ENCODE measurements at places on chromosomes 5 and 9.

DNA sequence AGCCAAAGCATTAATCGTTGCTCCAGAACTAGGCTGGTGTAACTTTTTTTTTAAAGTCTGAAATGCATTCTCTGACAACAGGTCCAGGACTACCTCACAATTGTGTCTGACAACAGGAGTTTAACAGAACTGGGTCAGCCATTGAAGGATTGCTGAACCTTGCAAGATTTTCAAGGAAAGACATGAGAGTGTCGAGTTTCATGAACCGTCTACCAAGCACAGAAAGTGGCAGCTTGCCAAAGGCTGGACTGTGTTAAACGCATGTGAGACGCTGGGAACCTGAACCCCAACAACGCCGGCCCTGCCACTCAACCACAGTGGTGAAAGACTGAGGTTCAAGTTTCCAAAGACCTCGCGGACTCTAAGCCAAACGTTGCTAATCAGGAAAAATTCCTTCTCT is 79.1 kb downstream of the LHFPL2 start:
- DNase-seq, result no peak

GRCh38 chr9:121449786-121450185 is 49.9 kb downstream of the GGTA1 start:
- DNase-seq, result no peak

DNA sequence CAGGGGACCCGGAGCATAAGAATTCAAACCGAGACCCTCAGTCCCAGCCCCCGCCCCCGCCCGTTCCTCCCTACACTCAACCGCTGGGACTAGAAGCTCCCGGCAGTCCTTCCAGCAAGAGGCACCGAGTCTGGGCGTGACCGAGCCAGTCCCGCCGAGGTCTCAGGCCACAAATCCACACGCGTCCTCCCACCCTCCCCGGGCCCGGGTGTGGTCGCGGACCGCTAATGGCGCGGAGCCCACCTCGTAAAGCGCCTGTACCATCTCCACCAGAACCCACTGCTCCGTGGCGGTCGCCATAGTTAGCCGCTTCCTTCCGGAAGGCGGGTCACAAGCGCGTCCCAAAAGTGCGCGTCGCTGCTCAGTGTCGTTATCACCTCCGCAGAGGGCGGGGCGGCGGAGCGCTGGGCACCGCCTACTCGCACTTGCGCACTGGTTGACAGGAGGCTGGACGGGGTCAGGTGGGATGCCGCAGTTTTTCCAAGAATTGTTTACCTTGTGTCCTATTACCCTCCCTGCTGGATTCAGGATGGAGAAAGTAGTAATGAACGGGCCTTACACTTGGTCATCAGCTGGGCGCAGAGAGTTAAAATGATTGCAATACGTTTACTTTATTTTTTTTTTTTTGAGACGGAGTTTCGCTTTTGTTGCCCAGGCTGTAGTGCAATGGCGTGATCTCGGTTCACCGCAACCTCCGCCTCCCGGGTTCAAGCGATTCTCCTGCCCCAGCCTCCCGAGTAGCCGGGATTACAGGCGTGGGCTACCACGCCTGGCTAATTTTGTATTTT is at the start of gene SPTLC1:
TSS of gene SPTLC1 (minus strand) at position 343 of the 788 bp plus-strand sequence. CDS start at position 300, 43 bp downstream.
- DNase-seq, result peak; percentile 90

- no peak for DNase-seq
These were observed 116.7 kb downstream of the UGCG start for GRCh38 chr9:112013266-112013665.

GRCh38 chr9:109865521-109865920 is 85.5 kb downstream of the PALM2AKAP2 start:
- no peak for DNase-seq

GRCh38 chr9:38747941-38748340 is 28.0 kb upstream of the FAM240B start:
- no peak for DNase-seq

DNA sequence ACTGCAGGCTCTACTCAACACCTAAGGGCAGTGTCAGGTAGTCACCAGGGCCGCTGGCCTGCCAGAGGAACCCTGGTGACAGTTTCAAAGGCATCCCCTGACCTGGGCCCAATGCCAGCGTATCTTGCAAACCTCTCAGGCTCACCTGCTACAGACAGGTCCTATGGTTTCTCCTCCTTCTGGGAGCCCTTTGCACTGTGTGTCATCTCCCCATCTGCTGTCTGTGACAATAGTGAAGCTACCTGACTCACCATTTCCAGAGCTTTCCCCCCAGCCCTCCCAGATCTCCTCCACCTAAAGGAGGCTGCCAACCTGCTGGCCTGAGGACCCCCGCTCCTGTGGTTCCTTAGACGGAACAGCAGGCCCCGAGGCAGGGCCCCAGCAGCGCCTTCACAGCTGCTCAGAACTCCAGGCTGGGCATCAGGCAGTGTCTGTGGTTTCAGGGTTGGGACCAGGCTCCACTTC is 203.1 kb downstream of the FSTL4 start:
- no peak for DNase-seq

- DNase-seq, result no peak
These were observed 4.8 kb upstream of the DOLPP1 start for GRCh38 chr9:129075996-129076639.

DNA sequence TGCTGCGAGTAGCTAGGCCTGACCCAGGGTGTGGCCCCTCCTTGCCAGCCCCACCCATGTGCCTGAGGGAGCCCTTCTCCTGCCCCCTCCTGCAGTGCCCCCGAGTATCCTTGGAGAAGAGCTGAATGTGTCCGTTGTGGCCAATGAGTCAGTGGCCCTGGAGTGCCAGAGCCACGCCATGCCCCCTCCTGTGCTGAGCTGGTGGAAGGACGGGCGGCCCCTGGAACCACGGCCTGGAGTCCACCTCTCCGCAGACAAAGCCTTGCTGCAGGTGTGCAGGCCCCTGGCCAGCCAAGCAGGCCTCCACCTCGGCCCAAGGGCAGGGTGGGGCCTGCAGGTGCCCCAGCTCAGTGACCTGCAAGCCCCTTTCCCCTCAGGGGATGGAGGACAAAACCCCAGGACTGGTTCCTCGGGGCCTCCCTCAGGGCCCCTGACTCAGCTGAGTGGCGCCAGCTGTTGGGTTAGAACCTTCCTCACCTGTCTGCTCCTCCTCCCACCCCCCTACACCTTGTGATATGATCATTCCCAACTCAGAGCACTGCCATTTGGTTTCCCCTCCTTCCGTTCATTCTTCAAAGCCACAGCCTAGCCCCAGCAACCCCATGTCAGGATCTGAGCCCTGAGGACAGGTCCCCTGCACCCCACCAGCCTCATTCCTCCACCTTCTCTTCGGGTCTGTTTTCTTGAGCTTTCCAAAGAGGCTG is 80.0 kb upstream of the ASS1 start:
- no peak for DNase-seq

GRCh38 chr5:170614720-170615119 is 110.9 kb downstream of the KCNIP1 start:
- no peak for DNase-seq

DNA sequence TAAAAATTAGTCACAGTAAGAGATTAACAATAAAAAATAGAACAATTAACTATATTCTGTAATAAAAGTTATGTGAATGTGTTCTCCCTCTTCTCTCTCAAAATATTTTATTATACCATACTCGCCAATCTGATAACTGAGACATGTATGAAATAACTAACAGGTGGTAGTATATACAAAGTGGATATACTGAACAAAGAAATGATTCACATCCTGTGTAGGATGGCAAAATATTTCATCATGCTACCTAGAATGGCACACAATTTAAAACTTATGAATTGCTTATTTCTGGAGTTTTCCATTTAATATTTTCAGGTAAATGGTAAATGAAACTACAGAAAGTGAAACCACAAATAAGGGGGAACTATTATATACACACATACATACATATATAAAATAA is 152.5 kb downstream of the RNF180 start:
- DNase-seq, result no peak

DNA sequence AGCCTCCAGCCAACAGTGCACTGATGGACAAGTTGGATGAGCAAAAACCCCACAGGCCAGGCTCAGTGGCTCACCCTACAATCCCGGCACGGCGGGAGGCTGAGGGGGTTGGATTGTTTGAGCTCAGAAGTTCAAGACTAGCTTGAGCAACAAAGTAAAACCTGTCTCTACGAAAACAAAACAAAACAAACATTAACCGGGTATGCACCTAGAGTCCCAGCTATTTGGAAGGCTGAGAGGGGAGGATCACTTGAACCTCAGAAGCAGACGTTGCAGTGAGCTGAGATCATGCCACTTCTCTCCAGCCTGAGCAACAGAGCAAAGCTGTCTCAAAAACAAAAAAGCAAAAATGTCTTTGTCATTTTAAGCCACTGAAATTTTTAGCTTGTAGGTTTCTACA is 55.1 kb upstream of the DMRT1 start:
- DNase-seq, result no peak

DNA sequence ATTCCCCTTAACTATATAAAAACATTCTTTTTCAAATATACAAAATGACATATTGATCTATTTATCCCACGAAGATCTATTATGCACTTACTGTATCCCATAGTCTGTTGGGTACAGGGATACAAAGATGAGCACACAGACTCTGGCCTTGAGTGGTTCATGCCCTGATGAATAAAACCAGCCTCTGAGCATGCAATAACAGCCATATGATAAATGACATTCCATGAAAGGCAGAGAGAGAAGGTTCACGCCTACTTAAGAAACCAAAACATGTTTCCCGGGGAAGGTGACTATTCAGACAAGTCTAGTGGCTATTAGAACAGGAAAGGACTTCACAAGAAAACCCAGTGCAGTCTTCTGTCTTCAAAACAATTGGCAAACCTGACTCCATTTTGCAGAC is 406.2 kb upstream of the BRINP1 start:
- DNase-seq, result no peak

GRCh38 chr5:33788922-33789566 is 102.7 kb downstream of the ADAMTS12 start:
- no peak for DNase-seq

DNA sequence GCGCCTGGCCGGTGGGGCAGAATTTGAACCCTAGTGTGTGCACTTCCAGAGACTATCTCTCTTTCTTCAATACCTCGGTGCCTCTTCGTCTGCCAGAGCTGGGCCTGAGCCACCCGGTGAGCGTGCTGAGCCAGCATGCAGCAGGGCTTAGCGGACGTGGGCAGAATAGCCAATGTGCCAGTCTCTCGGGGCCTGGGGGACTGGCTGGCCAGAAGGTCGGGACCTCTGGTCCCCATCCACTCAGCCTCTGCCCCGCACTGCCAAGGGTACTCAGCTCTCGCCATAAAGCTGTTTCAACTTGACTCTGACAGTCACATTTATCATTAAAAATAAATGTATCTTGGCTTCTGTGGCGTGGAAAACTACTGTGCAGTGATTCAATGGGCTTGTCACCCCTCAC is 4.2 kb upstream of the FIBCD1 start:
- DNase-seq, result no peak

DNA sequence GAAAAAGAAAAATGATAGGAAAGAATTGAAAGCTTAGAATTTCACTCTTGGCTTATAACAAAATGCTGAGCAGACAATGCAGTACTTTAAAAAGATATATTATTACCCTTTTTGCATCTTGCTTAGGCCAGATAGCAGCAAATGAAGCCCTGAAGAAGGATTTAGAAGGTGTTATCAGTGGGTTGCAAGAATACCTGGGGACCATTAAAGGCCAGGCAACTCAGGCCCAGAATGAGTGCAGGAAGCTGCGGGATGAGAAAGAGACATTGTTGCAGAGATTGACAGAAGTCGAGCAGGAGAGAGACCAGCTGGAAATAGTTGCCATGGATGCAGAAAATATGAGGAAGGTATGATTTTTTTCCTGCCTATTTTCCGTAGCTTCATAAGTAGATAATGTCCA is 50.8 kb downstream of the CNTRL start:
- no peak for DNase-seq

DNA sequence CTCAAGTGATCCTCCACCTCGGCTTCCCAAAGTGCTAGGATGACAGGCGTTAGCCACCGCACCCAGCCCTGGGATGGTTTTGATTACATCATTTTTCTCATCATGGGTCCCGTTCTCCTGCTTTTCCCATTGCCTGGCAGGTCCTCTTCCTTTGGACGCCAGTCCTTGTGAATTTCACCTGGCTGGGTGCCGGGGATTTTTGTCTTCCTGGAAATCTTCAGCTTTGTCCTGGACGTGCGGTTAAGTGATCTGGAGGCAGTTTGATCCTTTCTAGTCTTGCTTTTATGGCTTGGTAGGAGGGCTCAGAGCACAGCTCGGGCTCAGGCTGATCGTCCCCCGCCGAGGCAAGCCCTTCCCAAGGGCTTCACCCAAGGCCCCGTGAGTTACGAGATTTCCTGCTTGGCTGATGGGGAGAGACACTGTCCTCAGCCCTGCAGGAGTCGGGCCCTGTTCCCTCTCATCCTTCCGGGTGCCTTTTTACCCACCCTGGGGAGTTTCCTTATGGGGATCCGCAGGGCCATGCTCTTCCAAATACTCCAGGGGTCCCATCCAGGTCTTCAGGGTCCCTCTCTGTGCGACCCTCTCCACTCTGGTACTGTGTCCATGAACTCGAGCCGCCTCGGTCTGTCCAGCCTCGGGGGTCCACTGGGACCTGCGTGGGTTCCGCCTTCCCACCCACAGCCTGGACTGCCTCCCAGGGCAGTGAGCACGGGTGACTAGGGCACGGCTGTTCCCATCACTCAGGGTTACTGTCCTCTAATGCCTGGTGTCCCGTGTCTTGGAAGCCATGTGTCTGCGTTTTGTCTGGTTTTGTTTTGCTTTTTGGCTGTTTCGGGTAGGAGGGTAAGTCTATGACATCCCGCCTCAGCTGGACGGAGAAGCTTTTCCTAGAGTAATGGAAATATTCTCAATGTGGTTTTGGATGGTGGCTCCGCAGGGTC is 22.3 kb upstream of the EGFL7 start:
- DNase-seq, result no peak

GRCh38 chr5:129718471-129719090 is 29.3 kb upstream of the MINAR2 start:
- DNase-seq, result no peak

DNA sequence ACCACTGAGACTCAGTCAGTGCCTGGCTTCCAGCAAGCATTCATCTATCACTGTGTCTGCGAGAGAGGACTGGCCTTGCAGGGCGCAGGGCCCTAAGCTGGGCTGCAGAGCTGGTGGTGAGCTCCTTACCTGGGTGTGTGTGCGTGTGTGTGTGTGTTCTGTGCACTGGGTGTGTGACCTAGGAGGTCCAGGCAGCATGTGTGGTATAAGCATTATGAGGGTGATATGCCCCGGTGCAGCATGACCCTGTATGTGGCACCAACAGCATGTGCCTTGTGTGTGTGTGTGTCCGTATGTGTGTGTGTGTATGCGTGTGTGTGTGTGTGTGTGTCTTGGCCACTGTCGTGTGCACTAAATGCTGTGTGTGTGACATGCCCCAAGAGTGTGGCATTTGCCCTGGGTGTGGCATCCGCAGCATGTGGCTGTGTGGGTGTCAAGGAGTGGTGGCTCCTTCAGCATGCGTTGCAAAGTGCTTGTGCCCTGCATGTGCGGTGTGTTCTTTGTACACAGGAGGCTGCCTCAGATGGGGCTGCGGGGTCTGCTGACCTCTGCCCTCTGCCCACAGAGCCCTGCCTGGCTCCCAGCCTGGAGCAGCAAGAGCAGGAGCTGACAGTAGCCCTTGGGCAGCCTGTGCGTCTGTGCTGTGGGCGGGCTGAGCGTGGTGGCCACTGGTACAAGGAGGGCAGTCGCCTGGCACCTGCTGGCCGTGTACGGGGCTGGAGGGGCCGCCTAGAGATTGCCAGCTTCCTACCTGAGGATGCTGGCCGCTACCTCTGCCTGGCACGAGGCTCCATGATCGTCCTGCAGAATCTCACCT is 3.3 kb downstream of the FGFR4 start:
- DNase-seq, result no peak

GRCh38 chr9:8684978-8685708 is 885.6 kb upstream of the DMAC1 start:
- DNase-seq, result no peak

GRCh38 chr5:66529182-66529581 is 67.0 kb upstream of the MAST4 start:
- DNase-seq, result no peak

Measured in stimulated activated CD8-positive, alpha-beta memory T cell treated with anti-CD3 and anti-CD28 coated beads, Interleukin-2, amount 100 ng/mL, for 48 hours (primary cell).